ENCODE measurements at places on chromosomes 7 and 10. TPM values are rescaled to one million over a fixed set of nuclear protein-coding genes. Genes with fewer than 3 reads are reported as not detected.

The GNAT3 gene
- not detected for total RNA-seq

The EPDR1 gene
- 44.1 TPM for total RNA-seq

The SYCE1 gene
- 0.27 TPM for total RNA-seq

DNA sequence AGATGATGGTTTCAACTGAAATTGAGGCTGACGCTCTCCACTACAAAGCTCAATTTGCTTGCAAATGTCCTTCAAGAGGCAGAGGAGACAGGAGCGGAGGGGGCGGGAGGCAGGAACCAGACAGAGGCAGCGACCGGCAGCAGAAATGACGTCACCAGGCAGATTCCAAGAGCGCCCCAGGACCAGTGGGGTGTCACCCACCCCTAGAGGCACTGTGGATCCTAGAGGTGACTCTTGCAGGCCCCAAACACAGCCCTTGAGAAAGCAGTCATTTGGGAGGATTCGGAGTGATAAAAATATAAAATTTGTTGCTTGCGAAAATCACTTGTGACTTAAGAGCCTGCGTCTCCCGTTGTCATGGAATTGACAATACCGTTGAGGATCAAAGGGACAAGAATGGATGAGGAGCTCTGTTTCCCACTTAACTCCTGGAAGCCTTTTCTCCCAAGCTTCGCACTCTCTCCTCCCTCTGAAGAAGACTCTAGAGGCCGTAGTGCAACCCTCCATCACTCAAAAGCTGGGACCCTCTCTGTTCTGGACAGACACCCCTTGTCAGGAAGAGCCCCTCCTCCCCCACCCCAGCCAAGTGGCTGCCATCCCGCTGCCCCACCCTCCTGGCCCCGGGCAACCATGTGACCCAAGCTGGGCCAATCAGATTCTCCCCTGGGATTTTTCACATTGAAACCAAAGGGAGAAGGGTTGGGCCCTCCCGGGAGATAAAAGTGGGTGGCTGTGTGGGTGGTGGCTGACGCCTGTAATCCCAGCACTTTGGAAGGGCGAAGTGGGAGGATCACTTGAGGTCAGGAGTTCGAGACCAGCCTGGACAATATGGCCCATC, 16.3 kb upstream of the SLC29A4 start:
- DNase-seq: no peak

- no peak for DNase-seq
These were observed 758.0 kb downstream of the TYW1 start for GRCh38 chr7:67754651-67755050.

DNA sequence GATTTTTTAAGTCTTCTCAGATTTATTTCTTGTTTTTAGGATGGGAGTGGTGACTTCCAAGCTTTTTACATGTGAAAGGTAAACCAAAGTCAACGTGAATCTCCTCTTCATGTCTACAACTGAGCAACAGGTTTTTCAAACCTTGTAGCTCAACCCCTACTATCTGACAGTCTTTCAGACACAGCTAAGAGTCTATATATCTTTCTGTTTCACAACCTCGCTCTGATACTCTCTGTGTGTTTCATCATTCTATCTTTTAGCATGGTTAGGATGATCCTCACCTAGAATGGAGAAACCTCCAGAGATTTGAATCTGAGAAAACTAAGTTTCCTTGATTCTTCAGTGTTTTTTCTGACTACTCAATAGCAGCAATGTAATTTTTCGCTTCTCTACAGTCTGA, 96.1 kb downstream of the EPDR1 start:
- DNase-seq: no peak
